OCI-M1 (cell line): ENCODE measurements at places on chromosomes 11 and 22.

- DNase-seq, result no peak
These were observed 309.5 kb downstream of the C11orf87 start for GRCh38 chr11:109731451-109731850.

GRCh38 chr11:17219016-17219415 lies 11.2 kb upstream of the PIK3C2A start:
- no peak for DNase-seq

GRCh38 chr22:40533712-40534378 lies 102.7 kb downstream of the MRTFA start:
- DNase-seq, result peak; percentile 89

GRCh38 chr11:9565822-9566560 lies 7.5 kb upstream of the WEE1 start:
- DNase-seq, result peak; percentile 97

- no peak for DNase-seq
These were observed 39.8 kb downstream of the EIF3F start for GRCh38 chr11:8026982-8027381.
